ENCODE measurements at places on chromosomes 6 and 20.

DNA sequence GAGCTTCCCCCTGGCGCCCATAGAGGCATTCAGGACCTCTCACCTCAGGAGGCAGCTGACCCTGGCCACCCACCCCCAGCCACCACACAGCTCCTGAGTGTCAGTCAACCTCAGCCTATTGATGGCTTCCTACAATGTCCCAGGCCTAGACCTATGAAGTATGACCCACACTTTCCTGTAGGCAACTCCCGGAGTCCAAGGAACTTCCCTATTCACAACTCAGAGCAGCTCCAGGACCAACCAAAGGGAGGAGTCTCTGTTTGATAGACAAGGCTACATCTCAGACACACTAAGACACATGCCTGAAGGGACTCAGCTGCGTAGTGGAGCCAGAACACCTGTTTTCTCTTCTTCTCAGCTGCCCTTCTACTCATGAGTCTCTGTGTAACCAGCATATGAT lies 169.1 kb downstream of the MAFB start:
- no peak for DNase-seq

DNA sequence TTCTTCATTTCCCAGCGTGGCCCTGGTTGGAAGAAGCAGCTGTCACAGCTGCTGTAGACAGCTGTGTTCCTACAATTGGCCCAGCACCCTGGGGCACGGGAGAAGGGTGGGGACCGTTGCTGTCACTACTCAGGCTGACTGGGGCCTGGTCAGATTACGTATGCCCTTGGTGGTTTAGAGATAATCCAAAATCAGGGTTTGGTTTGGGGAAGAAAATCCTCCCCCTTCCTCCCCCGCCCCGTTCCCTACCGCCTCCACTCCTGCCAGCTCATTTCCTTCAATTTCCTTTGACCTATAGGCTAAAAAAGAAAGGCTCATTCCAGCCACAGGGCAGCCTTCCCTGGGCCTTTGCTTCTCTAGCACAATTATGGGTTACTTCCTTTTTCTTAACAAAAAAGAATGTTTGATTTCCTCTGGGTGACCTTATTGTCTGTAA lies 292.7 kb downstream of the ESR1 start:
- no peak for DNase-seq

DNA sequence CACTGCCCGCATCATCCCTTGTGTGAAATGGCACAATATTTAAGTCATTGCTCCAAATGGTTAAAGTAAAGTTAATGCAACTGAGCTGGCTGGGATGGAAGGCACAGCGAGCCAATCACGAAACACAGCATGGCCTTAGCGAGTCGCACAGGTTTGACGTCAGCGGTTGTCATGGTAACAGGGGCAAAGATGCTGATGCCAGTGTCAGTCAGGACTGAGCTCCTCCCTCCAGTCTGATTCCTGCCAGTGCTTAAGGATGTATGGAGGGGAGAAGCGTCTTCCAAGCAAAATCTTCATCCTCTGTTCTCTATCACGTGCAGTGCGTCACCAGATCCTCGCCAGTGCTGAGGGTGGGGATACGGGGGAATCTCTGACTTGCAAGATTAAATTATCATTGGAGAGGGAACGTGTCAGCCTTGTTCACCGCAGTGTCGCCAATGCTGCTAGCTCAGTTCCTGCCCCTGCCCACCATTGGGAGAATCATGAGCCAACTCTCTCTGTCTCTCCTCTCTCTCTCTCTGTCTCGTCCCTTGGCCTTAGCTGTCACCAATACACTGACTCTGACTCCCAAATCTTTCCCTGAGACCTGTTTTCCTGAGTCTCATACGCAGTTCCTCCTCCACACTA lies 24.5 kb downstream of the TSPYL4 start:
- no peak for DNase-seq

DNA sequence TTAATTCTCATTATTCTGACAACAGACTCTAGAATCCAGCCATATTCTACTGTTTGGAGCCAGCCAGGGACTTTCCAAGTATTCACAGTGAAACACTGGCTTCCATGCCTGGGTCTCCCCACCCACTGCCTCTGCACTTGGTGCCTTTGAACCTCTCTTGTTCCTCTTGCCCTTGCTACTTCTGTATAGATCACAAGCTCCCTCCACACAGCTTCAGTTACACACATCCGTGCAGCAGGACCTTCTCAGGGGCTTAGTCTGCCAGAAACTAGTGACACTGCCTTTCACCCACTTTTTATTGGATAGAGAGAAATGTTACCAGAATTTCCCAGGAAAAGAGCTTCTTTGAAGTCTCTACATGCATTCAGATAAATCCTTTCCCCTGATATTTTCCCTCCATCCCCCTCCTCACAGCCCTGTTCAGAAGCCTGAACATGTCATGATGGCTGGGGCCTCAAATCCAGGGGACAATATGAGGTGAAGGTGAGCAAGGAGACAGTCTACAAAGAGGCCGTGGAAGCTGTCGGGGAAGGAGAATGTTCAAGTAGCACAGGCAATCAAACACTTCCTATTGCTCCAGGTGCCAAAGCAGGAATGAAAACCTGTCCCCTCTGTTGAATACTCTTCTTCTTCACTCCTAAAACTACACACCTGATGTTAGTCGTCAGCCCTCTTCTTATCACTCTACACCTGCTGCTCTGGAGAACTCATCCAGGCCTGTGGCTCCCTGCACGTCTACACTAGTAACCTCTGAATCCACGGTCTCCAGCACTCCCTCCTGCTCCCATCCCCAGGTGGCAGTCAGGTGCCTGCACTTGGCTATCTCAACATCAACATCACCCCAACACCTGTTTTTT lies 20.2 kb upstream of the HLA-DOA start:
- no peak for DNase-seq

DNA sequence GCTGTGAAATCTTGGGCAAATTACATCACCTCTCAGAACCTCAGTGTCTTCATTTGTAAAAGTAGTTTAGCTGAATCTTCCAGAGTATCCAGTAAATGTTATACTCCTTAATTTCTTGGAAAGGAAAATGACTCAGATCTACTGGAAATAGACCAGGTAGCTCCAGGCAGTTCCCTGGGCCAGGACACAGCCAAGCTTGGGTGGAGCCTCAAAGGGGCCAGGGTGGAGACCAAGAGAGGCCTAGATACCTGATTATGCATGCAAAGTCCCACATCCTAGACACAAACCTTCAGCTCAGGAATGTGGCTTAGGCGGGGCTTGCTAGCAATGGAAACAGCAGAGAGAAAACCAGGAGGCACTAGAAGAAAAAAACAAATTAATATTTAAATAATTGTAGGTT lies 272.8 kb downstream of the MAFB start:
- no peak for DNase-seq

DNA sequence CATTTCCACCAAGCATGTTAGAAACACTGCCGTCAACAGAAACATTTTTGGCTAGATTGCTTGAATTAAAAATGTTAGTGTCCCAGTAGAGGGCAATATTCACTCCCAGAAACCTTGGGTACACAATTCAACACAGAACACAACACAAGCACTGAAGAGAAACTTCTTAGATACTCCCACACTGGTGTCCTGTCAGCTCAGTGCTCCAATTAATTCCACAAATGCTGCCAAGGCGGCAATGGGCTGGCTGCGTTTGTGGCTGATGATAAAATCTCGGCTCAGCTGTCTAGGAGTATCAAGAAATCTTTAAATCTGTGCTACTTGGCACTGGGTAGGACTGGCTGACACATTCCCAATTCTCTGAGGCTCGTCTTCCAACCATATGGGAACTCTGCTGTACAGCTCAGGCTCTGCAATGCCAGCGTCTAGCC lies 39.3 kb downstream of the BEND3 start:
- DNase-seq: no peak

GRCh38 chr6:79702691-79703090 lies 71.6 kb downstream of the SH3BGRL2 start:
- no peak for DNase-seq

DNA sequence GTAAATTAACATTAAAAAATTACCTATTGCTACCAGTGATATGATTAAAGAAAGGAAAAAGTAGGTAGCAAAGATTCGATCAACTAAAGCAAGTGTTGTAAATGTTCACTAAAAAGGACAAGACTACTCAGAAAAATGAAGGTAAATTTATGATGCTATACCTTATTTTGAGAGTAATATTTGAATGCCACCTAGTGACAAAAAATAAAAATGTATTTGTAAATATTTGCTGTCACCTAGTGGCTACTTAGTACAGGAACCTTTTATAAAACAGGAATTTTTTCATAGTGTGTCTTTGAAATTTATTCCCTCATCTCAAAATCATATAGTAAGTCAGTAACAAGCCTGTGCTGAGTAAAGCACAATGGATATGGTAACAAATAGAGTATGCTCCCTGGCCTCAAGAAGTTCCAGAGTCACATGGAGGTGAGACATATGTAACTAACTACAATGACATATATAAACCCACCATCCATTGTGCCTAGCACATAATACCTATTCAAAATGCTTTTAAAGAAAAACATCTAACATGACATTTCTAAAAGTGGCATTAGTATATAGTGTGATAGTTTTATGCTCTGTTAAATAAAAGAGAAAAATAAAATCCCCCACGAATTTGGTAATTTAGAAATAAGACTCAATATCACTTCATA lies 193.1 kb upstream of the SIM1 start:
- no peak for DNase-seq
